Spinal cord (tissue), 10 donors: ENCODE measurements at places on chromosomes 7 and 10. TPM values are rescaled to one million over a fixed set of nuclear protein-coding genes. Genes with fewer than 3 reads are reported as not detected.

Gene ZNF503
- 31.5 TPM for polyA plus RNA-seq

Gene CLDN4
- polyA plus RNA-seq, result 1.3 TPM

Gene TAS2R4
- polyA plus RNA-seq, result 3.4 TPM

Gene DYNC1I1
- 42.9 TPM for polyA plus RNA-seq
